ENCODE measurements at places on chromosomes 13 and 19.
A peak's percentile ranks its signal among the peaks of the same experiment; 100 is the strongest.

- no peak for DNase-seq
Observed at GRCh38 chr19:50558449-50558848, 9.8 kb downstream of the LRRC4B start.

DNA sequence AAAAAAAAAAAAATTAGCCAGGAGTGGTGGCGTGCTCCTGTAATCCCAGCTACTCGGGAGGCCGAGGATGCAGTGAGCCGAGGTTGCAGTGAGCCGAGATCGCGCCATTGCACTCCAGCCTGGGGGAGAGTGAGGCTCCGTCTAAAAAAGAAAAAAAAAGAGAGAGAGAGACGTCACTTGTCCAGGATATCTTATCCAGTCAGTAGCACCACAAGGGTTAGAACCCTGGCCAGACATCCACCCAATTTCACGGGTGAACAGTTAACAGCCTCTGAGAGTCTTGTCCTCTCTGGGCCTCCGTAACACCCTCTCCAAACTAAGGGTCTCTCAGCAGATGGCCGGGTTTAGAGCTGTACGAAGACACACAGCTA is 917 bp upstream of the CLPTM1 start:
- DNase-seq: no peak

DNA sequence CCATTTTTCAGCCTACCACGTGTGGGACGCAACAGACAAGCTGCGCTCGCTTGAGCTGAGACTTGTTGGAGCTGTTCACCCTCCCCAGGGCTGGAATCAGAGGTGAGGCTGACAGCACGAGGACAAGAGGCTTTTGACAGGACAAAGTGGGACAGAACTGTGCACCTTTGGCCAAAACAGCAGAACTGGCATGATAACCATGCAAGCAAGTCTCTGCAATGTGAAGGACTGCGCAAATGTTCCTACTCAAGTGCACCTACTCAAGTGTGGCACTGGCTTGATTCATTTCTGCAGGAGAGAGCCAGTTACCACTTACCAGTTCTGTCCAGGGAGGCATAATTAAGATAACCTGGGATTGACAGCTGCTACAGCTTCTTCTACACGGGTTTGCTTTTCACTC is 62.2 kb upstream of the TM9SF2 start:
- DNase-seq: no peak

- peak; percentile 12 for DNase-seq
Observed at GRCh38 chr13:74067818-74068217, 66.4 kb downstream of the KLF12 start.

DNA sequence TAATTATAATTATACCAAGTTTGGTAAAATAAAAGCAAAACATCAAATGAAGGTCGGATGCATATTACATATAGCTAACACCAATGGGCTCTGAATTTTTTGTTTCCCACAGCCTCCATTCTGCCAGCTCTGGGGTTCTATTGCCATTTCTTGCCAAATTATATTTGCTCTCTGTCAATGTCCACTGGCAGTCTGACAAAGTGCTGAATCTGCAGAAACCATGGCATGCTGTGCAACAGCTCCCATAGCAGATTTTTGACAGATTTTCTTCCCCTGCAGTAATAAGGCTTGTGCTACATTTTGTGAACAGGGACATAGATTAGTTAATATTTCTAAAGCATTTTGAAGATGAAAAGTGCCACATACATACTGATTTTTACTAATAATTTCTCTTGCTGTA is 1102.1 kb downstream of the DIAPH3 start:
- no peak for DNase-seq

DNA sequence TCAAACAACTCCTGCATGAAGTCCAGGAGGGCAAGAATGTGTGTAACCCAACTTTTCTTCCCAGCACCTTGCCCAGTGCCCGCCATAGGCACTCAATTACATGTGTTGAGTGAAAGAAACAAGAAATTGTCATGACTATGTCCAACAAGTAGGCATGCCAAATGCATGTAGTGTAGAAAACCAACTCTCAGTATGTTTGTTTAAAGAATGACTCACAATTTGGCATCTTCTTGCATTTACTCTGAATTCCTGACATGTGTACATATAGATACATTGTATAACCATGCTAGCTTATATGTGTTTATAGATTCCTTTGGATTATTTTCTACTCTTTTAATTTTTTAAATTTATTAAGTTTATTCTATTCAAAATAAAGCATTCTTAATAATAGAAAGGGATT is 305.0 kb downstream of the EFNB2 start:
- DNase-seq: peak; percentile 58

GRCh38 chr19:43872547-43873336 is 45.6 kb downstream of the ZNF283 start:
- no peak for DNase-seq

All from epithelial cell of prostate (primary cell).